ENCODE measurements at places on chromosomes 12 and 14.
A peak's percentile ranks its signal among the peaks of the same experiment; 100 is the strongest.

- DNase-seq, result no peak
- H3K27ac ChIP-seq, result no peak overlapping the region
- H3K27me3 ChIP-seq, result no peaks in the 10 kb centered on the region
- H3K4me1 ChIP-seq, result peaks cover 29% of the 10 kb centered on the region
- H3K36me3 ChIP-seq, result no peaks in the 10 kb centered on the region
Observed at GRCh38 chr12:104672501-104673265, 215.9 kb downstream of the CHST11 start.

DNA sequence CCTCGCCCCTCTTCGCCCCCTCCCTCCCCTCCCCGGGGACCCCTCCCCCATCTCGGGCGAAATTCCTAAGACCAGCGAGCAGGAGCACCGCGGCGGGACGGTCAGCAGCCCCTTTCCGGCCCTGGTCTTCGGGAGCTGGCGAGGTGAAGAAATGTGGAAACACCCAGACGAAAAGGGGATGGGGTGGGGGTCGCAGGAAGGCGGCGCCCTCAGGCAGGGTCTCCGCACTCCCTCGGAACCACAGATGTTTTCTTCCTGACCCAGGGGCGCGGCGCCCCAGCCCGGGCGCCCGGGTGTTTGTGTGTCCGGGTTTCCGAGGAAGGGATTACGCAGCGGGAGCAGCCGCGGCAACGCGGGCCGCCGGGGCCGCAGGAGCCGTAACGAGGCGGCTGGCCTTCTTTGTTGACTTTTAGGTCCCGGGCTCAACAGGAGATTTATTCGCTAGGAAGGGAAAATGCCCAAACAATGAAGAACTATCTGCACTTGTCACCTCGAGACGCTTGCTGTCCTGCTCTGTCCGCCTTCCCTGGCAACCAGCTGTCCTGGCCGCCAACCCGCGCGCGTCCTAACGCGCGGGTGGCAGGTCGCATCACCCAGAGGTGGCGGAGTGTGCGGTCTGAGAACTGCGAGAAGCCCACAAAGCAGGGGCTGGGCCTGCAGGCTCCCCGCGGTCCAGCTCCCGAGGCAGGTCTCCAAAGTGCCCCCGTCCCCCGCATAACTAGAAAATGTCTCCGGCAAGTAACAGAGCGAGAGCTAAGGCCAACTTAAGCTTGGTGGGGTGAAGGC is 7.0 kb downstream of the FOXA1 start:
- no peak overlapping the region for H3K4me3 ChIP-seq
- H3K36me3 ChIP-seq, result no peaks in the 10 kb centered on the region
- no peaks in the 10 kb centered on the region for H3K4me1 ChIP-seq
- H3K27me3 ChIP-seq, result peaks cover 43% of the 10 kb centered on the region
- H3K27ac ChIP-seq, result no peak overlapping the region
- DNase-seq, result no peak

DNA sequence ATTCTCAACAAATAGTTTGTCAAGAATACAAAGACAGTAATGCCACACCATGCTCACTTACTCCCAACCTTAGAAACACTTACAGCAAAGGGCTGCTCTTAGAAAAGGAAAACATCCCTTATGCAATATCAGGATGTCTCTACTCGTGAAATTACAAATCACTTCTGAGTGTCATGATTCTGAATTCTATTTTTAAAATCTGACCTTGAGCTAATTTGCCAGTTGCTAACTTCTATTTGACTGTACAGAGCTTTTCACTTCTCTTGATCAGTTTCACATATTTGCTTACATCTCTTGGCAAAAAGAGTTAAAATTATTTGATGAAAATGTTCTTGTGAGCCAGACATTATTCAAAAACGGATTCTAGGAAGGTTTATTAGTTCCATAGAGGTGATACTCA is 136.7 kb upstream of the SLC35F4 start:
- H3K36me3 ChIP-seq, result no peaks in the 10 kb centered on the region
- H3K4me3 ChIP-seq, result no peak overlapping the region
- H3K4me1 ChIP-seq, result no peaks in the 10 kb centered on the region
- DNase-seq, result no peak

GRCh38 chr12:76777765-76778216 is 13.9 kb downstream of the ZDHHC17 start:
- H3K27me3 ChIP-seq, result no peaks in the 10 kb centered on the region
- H3K36me3 ChIP-seq, result no peaks in the 10 kb centered on the region

GRCh38 chr14:24078146-24078545 is 6.8 kb downstream of the CPNE6 start:
- no peaks in the 10 kb centered on the region for H3K36me3 ChIP-seq
- peaks cover 12% of the 10 kb centered on the region for H3K4me1 ChIP-seq
- no peak for DNase-seq

DNA sequence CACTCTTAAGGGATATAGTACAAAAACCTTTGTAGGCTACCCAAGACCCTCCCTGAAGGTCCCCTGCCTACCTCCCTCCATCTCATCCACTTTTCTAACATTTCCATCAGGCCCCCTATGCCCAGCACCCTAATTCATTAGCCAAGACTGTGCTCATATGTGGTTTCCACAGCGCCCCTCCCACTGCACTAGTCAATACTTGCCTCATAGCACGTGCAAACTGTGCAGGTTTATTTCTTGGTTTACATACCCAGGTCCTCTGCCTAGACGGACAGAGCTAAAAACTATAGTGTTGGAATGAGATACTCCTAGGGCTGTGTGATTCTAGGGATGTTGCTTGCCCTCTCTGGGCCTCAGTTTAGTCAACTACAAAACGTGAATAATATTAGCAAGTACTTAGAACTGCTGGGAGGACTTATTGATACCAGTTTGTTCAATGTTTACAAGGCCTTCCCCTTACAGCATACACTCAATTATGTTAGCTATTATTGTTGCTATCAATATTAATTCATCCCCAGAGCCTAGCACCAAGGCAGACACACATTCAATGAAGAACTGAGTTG is 50.4 kb downstream of the NUAK1 start:
- no peaks in the 10 kb centered on the region for H3K4me1 ChIP-seq
- H3K4me3 ChIP-seq, result no peak overlapping the region
- no peaks in the 10 kb centered on the region for H3K27me3 ChIP-seq
- H3K36me3 ChIP-seq, result no peaks in the 10 kb centered on the region
- no peak overlapping the region for H3K27ac ChIP-seq

GRCh38 chr12:68245180-68246021 is 8.0 kb downstream of the IL22 start:
- H3K27ac ChIP-seq, result no peak overlapping the region
- no peaks in the 10 kb centered on the region for H3K27me3 ChIP-seq
- no peak for DNase-seq
- no peaks in the 10 kb centered on the region for H3K36me3 ChIP-seq

DNA sequence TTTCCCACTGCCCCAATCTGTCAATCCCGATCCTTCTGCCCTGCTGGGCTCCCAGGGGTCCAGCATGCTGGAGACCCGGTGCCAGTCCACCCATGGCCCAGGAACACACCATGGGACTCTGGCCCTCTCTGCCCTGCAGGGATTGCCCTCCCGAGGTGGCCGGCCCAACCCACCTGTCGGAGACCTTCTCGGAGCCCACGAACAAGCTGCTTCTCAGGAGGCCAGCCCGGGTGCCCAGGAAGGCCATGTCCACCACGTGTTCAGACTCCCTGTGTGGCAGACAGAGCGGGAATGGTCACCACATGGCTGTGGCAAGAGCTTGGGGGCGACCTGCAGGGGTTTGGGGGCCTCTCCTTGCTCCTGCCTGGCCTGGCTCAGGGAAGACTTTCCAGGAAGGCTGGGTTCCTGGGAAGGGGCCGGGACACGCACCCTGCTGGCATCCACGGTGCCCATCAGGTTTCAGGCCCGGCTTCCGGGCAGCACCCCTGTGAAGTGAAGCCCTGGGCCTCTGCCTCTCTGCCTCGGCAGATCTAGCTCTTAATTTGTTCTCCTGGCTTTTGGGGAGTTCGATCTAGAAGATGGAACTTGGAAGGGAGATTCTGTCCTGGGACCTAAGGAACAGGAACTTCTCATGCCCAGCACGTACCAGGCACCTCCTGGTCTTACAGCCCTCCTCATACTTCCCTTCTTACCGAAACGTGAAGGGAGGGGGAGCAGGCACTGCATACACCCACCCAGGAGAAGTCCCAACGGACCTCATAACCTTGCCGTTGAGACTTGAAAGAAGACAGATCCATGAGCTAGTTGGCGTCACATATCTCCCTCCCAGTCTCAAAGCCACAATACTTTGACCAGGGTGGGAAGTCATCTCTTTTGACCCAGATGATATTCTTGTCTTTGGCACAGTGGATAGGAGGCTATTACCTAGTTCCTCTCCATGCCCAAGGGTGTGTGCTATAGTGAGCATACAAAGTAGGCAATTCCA is 26.3 kb downstream of the LRTM2 start:
- H3K4me1 ChIP-seq, result no peaks in the 10 kb centered on the region
- DNase-seq, result no peak
- H3K27ac ChIP-seq, result no peak overlapping the region
- H3K36me3 ChIP-seq, result no peaks in the 10 kb centered on the region

GRCh38 chr14:32121948-32122347 is 44.8 kb downstream of the ARHGAP5 start:
- no peaks in the 10 kb centered on the region for H3K27me3 ChIP-seq
- H3K36me3 ChIP-seq, result no peaks in the 10 kb centered on the region
- DNase-seq, result no peak
- no peak overlapping the region for H3K4me3 ChIP-seq
- no peaks in the 10 kb centered on the region for H3K4me1 ChIP-seq

GRCh38 chr12:70664465-70664881 is 27.2 kb upstream of the PTPRB start:
- no peaks in the 10 kb centered on the region for H3K4me1 ChIP-seq
- no peak overlapping the region for H3K4me3 ChIP-seq
- H3K27me3 ChIP-seq, result no peaks in the 10 kb centered on the region
- no peak for DNase-seq
- no peaks in the 10 kb centered on the region for H3K36me3 ChIP-seq

DNA sequence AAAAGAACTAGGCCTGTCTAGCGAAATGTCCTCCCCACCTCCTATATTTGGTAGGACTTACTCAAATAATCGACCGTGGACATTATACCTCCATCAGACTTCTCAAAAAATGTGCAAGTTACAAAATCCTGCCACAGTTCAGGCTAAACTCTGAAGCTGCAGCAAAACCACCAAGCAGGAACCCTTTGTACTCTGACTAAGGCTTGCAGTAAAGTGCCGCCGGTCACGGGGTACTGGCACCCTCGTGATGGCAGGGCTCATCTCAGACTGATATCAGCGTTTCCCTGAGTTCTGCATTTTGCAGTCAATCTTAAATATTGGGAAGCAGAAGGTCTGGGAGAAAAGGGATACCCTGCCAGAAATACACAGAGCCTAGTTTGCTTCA is 17.1 kb downstream of the SLC11A2 start:
- peaks cover 20% of the 10 kb centered on the region for H3K36me3 ChIP-seq
- peaks cover 15% of the 10 kb centered on the region for H3K4me1 ChIP-seq
- no peak overlapping the region for H3K27ac ChIP-seq
- no peaks in the 10 kb centered on the region for H3K27me3 ChIP-seq
- DNase-seq, result peak; percentile 19

DNA sequence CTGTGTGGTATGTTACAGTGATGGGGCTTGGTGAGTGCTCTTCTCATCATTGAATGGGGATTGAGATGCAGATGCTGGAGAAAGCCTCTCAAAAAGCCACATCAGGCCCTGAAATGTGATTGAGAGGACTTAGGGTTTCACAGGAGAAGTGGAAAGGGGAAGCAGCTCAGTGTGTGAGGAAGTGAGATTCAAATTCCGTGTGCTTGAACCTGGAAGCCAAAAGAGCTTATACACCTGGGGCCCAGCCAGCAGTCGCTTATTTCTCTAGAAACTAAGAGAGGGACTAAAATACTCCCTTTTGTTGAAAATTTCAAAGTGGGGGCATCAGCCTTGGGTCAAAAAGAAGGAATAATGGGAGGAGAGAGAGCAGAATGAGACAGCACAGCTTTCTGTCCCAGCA is 39.1 kb upstream of the GZMB start:
- H3K4me1 ChIP-seq, result peaks cover 23% of the 10 kb centered on the region
- no peak for DNase-seq
- no peaks in the 10 kb centered on the region for H3K36me3 ChIP-seq
- H3K4me3 ChIP-seq, result peak overlapping the region; percentile 25
- peak overlapping the region; percentile 34 for H3K27ac ChIP-seq

DNA sequence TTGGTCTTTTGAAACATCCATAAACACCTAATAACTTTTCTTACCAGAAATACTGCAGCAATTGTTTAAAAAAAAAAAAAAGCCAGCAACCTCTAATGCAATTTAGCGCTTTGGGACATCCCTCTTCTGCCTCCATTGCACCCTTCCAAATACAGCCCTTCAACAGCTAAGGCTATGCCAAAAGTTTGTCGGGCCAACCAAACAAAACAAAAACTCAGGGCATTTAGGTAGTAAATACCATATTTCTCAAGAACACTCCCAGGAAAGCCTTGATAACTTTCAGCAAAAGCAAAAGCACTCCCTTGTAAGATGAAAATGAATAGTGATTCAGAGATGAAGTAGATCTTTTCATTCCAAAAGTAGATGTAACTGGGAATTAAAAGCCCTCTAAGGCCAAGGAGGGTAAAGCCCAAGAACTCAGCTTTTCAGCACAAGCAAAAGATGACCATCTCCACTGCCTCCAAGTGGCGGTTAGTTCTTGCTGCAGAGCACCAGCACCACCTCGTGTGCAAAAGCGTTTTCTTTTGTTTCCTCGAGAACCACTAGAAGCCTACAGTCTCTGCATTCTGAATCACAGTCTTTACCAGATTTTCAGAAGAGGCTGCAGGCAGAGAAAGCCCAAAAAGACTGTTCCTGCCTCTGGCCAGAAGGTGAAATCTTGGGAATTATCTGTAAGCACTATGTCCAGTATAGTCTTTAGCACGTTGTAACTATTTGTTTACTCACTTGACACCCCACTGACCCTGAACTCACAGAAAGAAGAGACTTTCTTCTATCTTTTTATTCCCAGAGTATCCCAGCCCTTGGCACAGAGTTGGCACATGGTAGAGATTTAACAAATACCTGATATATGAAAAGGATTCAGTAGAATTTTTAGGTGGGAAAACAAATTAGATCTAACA is 53.1 kb downstream of the SIX6 start:
- H3K4me3 ChIP-seq, result no peak overlapping the region
- H3K27ac ChIP-seq, result no peak overlapping the region
- H3K36me3 ChIP-seq, result no peaks in the 10 kb centered on the region
- H3K27me3 ChIP-seq, result no peaks in the 10 kb centered on the region
- no peak for DNase-seq

GRCh38 chr14:62001963-62002362 is 239.7 kb downstream of the SNAPC1 start:
- no peaks in the 10 kb centered on the region for H3K27me3 ChIP-seq
- no peak overlapping the region for H3K4me3 ChIP-seq
- H3K36me3 ChIP-seq, result no peaks in the 10 kb centered on the region
- no peaks in the 10 kb centered on the region for H3K4me1 ChIP-seq
- DNase-seq, result no peak

Data from effector memory CD4-positive, alpha-beta T cell (primary cell).